ENCODE measurements at places on chromosomes 2 and 18.

DNA sequence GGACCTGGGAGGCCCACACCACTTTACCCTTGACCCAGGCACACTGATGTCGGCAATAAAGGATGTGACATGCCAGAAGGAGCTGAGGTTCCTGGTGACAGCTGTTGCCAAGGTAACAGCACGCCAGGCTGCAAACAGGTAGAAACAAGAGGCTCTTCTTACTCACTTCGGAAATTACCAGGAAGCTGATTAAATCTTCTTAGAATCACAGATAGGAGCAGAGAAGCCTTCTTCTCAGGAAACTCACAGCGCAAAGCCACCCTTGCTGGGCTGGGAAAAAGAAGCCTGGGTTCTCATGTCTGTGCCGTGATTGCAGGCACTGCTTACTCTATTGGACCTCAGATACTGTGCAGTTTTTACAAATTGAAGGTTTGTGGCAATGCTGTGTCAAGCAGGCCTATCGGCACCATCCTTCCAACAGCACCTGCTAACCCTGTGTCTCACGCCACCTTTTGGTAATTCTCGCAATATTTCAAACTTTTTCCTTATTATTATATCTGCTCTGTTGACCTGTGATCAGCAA is 61.0 kb upstream of the TAF1B start:
- no peak for DNase-seq

DNA sequence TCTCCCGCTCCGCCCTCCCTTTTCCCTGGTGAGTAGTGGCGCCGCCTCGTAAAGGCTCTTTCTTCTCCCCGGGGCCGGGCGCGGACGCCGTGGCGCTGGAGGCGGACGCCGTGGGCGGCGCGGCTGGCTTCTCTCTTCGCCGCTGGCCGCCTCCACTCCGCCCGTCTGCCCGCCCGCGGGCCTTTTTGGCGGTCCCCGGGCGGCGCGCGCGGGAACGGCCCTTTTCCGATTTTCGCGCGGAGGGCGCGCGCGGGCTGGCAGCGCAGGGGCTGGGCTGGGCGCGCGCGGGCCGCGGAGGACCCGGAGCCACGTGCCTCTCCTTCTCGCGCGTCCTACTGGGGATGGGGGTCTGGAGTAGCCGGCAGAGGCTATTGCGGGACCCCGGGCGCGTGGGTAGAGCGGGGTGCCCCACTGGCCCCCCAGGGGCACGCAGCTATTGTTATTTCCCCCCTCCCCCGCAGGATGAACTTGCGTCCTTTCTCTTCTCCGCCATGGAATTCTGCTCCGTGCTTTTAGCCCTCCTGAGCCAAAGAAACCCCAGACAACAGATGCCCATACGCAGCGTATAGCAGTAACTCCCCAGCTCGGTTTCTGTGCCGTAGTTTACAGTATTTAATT is 472 bp downstream of the SLC20A1 start:
- DNase-seq = no peak

- no peak for DNase-seq
Measured at GRCh38 chr2:85672456-85672855, 4.5 kb upstream of the SFTPB start.

DNA sequence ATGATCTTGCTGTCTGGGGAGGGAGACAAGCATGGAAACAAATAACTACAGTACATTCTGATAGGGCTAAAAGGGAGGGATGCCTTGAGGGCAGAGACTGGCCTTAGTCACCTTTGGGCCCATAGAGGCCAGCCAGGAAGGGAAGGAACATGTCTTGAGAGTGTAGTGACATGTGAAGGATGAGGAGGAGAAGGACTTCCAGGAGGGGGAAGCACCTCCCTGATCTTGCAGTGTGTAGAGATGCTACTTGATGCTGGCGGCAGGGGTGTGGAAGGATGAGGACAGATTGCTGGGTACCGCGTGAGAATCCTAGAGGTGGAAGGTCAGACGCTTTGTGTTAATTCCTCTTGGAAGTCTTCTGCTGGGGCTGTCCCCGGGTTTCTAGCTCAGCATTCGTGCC is 13.1 kb downstream of the TET3 start:
- no peak for DNase-seq

- DNase-seq = no peak
Measured at GRCh38 chr2:42961385-42961811, 169.0 kb upstream of the HAAO start.

- no peak for DNase-seq
Measured at GRCh38 chr2:176544991-176545956, 276.0 kb downstream of the MTX2 start.

DNA sequence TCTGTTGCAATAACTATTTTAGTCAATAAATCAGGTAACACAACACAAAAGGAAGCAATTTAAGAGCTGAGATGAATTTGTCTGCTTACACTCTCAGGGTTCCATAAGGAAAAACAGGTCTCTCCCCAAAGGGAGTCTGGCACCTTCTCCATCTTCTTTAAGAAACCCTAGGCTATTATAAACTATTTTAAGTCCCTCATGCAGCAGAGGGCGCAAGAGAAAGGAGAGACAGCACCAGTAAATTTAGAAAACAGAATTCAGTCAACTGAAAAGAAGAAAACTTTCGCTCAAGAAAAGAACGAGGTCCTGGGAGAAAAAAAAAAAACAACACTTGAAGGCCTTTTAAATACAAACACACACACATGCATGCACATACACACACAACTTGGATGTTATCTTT is 19.1 kb downstream of the SULT1C4 start:
- no peak for DNase-seq

DNA sequence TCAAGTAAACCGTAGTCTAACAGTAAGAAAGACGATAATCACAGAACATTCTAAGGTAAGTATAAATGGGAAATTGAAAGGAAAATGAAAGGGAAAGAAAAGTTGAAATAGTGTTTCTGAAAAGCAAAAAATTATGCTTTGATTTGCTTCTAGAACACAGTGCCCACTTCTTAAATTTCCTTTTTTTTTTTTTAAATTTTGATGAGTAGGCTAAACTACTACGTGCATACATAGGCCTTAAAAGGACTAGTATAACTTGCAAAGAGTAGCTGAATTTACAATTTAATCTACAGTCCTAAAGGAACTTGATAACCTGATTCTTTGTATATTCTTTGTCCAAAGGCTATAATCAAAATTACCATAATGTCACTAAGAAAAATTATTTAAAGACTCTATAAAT is 325.3 kb downstream of the PAX3 start:
- no peak for DNase-seq

GRCh38 chr2:43349904-43350303 is 123.5 kb upstream of the ZFP36L2 start:
- DNase-seq = no peak

- DNase-seq = peak; percentile 18
Measured at GRCh38 chr18:8177330-8178016, 431.8 kb upstream of the RAB12 start.

DNA sequence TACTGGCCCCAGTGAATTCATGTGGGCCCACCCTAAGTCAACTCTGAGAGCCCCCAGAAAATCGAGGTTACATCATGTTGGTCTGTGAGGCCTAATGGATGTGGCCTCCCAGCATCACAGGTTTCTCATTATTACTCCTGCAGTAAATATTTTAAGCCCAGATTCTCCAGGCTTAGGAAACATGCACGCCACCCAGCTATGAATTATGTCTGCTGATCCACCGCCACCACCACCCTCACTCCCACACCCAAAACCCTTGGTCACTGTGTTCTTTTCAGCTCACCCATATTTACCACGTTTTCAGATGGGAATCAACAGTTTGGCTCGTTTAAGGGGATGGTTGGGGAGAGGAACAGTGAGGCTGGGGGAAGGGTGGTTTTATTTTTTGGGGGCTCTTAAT is 128.6 kb downstream of the NCK2 start:
- no peak for DNase-seq

DNA sequence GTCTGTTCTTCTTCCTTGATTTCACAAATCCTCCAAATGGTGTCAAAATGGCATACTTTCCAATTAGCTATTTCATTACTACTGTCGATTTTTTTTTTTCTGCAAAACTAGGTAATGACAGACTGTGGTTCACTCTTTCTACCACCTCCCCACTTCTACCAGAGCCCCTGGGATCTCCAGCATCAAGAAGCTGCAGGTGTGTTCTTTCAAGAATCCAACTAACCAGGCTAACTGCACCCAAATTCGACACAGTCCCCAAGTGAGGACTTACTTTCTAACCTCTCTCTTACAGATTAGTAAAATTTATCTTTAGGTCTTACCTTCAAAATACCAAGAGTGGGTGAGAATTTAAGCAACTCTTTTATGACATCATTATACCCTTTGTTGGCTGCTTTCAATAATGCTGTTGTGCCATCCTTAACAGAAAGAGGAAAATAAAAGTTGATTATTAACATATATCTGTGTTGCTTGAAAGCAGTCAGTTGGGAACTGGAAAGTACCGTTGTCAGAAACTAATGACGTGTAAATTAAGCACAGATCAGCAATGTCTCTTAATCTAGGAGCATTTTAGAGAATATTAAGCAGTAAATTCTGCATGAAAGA is 31.2 kb upstream of the NPC1 start:
- no peak for DNase-seq

- no peak for DNase-seq
Measured at GRCh38 chr18:37450434-37451132, 115.0 kb downstream of the CELF4 start.

GRCh38 chr2:130185896-130186295 is 3.8 kb downstream of the MZT2B start:
- DNase-seq = no peak

- DNase-seq = peak; percentile 51
Measured at GRCh38 chr2:227106845-227107759, 56.9 kb downstream of the COL4A4 start.

- no peak for DNase-seq
Measured at GRCh38 chr2:30288561-30288960, 57.2 kb downstream of the LBH start.

All from smooth muscle cell of the brain vasculature (primary cell).